ENCODE measurements at places on chromosomes 16 and 17.

GRCh38 chr16:75312875-75313274, 61.5 kb upstream of the BCAR1 start:
- DNase-seq: no peak

DNA sequence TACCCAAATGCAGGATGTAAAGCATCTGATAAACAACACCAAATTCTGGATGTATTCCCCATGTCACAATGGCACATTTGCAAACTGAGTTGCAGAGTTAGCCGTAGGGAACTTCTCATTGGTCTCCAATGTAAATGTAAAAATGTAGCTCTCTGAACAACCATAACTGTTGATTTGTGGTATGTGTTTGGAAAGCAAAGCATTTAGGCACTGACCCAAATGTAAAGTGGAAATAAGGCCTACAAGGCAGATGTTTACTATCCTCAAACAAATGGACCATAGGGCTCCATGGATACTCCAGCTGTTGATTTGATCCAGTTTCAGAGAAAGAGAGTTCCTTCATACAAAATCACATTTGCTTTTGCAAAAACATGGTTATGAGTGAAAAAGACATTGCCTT, 223.0 kb upstream of the ELAC2 start:
- DNase-seq: no peak

DNA sequence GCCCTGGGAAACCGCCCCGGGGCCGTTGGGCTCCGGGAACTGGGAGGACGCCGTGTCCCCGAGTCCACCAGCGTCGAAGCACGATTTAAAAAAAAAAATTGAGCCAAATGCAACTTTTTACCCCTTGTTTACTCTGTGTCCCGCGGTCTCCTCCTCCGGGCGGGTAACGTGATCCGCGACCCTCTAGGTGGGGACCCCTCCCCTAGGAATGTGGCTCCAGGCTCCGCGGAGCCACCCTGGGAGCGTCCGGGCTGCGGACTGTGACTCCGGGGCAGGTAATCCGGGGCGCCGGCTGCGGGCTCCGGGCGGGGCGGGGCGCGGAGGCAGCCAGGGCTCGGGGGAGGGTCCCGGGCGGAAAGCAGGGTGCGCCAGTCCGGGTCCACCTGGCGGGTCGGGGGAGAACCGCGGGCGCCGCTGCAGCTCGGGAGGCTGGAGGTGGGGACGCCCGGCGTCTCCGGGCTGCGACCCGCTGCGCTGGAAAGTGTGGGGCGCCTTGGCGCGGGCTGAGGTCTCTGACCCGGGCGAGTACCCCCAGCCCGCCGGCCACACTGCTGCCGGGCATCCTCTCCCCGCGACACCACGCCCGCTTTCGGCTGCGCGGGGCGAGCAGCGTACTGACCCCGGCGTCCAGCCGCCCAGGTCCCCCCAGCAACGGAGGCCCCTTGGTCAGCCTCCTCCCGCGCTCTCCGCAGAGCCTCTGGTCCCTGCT, 852 bp upstream of the HELZ start:
- no peak for DNase-seq

GRCh38 chr17:47630614-47631013, 19.1 kb upstream of the KPNB1 start:
- DNase-seq: no peak

DNA sequence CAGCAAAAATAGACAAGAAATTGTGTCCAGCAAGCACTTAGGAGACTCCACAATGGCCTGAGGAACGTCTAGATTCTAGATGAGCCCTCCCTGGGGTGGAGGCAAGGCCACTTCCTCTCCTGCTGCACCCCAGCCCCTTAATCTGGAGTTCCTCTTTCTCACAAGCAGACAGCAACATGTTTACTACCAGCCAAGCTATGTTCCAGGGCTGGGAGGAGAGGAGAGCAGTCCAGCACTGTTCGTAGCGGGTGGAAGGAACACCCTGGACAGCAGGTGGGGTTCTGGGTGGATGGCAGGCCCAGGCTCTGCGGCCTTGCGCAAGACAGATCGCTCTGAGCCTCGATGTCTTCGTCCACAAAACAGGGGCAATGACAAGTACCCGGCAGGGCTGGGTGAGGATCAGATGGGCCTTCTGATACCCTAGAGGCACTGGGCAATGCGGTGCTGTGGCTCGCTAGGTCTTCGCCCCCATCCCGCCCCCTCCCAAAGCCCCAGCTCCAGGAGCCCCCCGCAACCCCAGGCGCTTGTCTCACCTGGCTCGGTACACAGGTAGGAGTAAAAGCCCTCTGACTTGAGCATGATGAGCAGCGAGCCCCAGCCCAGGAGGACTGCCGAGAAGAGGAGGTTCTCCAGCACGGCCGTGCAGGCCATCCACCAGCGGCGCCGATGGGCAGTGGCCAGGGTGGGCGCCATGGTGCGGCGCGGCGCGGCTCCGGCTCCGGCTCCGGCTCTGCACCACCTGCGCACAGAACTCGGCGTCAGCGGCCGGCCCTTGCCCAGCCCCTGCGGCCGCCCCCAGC, 1.3 kb downstream of the SLC43A2 start:
- DNase-seq: no peak

GRCh38 chr17:74859459-74860228, at the start of gene GRIN2C:
Gene GRIN2C, minus strand, starts transcription at chr17:74859885. Its CDS starts 4,793 bp downstream, at chr17:74855092.
- DNase-seq: no peak

DNA sequence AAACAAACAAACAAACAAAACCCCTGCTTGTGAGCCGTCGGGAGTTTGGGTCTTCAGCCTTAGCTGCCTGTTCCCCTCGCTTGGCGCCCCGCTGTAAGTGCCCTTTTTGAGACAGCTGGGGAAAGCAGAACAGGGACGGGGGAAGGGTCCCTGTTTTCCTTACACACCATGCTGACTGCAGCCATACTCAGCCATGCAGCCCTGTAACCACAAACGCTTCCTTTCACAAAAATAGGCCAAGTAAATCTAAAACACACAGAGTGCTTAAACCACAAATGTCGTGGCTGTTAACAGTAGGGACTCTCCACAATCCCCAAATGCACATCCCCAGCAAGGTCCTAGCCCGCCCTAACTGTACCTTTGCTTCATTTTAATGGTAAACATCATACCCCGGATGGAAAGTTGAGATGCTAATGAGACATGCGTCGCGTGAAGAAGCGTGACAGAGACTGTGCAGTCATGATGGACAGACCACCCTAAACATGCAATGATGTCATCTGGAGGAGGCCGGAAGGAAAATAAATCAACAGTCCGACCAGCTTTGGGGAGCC, 129.9 kb downstream of the MGAT5B start:
- DNase-seq: peak; percentile 65

DNA sequence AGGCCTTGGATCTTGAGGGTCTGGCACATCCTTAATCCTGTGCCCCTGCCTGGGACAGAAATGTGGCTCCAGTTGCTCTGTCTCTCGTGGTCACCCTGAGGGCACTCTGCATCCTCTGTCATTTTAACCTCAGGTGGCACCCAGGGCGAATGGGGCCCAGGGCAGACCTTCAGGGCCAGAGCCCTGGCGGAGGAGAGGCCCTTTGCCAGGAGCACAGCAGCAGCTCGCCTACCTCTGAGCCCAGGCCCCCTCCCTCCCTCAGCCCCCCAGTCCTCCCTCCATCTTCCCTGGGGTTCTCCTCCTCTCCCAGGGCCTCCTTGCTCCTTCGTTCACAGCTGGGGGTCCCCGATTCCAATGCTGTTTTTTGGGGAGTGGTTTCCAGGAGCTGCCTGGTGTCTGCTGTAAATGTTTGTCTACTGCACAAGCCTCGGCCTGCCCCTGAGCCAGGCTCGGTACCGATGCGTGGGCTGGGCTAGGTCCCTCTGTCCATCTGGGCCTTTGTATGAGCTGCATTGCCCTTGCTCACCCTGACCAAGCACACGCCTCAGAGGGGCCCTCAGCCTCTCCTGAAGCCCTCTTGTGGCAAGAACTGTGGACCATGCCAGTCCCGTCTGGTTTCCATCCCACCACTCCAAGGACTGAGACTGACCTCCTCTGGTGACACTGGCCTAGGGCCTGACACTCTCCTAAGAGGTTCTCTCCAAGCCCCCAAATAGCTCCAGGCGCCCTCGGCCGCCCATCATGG, 4.0 kb upstream of the ADGRG3 start:
- DNase-seq: no peak

DNA sequence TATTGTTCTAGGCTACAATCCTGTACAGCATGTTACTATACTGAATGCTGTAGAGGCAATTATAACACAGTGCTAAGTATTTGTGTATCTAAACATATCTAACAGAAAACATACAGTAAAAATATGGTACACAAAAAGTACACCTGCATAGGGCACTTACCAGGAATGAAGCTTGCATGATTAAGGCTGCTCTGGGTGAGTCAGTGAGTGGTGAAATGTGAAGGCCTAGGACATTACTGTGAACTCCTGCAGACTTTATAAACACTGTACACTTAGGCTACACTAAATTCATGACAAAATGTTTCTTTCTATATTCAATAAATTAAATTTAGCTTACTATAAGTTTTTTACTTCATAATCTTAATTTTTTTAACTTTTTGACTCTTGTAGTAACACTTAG, 37.1 kb downstream of the AMFR start:
- DNase-seq: no peak

GRCh38 chr16:83908798-83909197, 9.9 kb downstream of the MLYCD start:
- DNase-seq: no peak

DNA sequence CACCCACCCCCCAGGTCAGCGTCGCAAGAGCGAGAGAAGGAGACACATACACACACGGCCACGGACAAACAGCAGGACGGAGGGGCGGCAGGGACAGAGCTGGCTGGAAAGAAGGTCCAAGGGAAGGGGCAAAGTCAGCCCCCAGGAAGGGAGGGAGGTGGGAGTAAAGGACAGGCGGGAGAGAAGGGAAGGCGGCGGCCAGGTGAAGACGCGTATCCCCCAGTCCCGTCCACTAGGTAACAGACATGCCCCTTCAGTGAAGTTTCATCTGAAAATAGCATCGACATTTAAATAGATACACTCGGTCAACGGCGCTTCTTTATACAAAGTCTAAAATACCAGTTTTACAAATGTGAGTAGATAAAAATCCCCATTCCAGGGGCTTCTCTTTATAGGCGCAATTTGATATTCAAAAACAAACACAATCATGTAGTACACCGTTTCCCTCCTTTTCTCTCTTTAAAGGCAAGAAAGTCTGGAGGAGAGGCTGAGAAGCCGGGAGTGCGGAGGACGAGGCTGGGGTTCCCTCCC, 4.5 kb downstream of the CBX8 start:
- no peak for DNase-seq

DNA sequence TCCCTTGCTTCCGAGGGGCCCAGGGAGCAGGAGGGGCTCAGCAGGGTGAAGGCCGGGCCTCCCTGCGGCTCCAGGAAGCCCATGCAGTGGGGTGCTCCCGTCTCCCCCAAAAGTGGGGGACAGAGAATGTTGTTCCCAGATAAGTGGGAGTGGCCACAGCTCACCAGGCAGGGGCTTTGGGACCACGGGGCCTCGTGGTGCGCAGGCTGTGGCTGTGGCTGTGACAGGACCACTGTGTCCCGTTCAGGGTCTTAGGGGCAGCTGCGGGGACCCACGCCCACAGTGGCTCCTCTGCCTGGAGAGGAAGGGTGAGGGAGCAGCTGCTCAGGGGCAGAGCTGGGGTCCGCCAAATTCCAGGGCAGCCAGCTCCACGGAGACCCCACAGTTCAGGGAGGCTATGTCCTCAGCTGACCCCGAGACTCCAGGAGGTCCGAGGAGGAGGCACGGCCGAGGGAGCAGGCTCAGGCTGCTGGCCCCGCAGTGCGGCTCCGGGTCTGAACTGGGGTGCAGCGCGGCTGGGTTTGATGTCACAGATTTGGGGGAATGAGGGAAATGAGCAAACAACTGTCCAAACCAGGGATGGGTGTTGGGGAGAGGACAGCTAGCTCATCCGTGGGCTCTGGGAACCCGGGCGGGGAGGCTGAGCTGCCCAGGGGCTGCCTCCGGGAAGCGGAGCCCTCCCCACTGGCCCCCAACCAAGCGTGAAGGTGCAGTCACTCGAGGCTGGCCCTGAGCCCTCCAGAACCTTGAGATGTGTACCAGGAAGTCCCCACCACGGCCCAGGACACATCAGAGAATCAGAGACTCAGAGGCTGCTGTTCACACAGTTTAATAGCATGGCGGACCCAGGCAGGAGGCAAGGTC, 23.4 kb downstream of the TPSD1 start:
- no peak for DNase-seq

- no peak for DNase-seq
Observed at GRCh38 chr16:54027062-54027461, 259.5 kb downstream of the IRX3 start.

DNA sequence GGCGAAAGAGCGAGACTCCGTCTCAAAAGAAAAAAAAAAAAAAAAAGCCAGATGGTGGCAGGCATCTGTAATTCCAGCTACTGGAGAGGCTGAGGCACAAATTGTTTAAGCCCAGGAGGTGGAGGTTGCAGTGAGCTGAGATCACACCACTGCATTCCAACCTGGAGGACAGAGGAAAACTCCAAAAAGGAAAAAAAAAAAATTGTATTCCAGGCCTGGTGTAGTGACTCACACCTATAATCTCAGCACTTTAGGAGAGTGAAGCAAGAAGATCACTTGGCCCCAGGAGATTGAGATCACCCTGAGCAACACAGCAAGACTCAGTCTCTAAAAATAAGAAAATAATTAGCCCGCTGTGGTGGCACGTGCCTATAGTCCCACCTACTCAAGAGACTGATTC, 20.1 kb downstream of the HBQ1 start:
- DNase-seq: no peak

GRCh38 chr17:82126556-82127314, 28.7 kb upstream of the FASN start:
- peak; percentile 42 for DNase-seq

- DNase-seq: no peak
Observed at GRCh38 chr16:66189951-66190350, 176.5 kb upstream of the CDH5 start.

- no peak for DNase-seq
Observed at GRCh38 chr17:82399041-82399441, 19.1 kb upstream of the HEXD start.

DNA sequence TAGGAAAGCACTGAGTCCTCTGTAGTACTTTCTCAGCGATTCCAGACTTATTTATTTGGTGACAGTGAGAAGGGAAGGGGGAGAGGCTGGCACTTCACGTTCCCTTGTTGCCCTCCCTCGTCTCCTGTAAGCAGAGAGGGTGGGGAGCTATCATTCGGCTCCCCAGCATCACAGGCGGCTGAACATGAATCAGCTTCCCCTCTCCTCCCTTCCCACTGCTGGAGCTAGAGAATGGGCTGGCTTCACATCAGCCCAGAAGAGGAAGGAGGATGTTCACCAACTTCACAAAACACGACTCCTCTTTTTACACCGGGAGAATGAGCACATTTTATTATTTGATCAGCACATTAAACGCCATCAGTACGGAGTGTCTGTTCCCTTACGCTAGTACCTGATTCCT, 6.7 kb upstream of the CMIP start:
- no peak for DNase-seq

DNA sequence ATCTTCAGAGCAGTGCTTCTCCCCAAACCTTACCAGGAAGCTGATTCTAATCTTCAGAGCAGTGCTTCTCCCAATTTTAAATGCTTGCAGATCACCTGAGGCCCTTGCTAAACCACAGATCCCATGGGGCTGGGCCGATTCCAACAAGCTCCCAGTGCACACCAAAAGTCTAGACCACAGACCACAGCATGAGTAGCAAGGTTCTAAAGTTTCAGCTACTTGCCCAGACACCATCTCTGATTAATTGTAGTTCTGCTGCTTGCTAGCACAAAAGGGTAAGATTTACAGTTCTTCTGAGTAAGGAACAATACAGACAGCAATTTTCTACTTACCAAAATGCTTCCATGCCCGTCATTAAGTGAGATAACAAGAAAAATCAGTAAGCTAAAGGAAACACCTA, 12.2 kb downstream of the CLEC3A start:
- DNase-seq: peak; percentile 35

- DNase-seq: no peak
Observed at GRCh38 chr17:66190738-66191592, 968 bp downstream of the CEP112 start.

Data from activated CD4-positive, alpha-beta T cell treated with anti-CD3 and anti-CD28 coated beads, Interleukin-2, Interleukin-4, amounts not matched to agents 100 ng/mL and 50 ng/mL, durations not matched to agents 16 hours and 8 hours (primary cell).